Activated CD4-positive, alpha-beta T cell treated with anti-CD3 and anti-CD28 coated beads, Interleukin-2, amount 50 U/mL, for 4 hours (primary cell): ENCODE measurements at places on chromosomes 16 and 17.

- no peak for DNase-seq
Measured at GRCh38 chr16:87406495-87407088, 14.5 kb downstream of the MAP1LC3B start.

DNA sequence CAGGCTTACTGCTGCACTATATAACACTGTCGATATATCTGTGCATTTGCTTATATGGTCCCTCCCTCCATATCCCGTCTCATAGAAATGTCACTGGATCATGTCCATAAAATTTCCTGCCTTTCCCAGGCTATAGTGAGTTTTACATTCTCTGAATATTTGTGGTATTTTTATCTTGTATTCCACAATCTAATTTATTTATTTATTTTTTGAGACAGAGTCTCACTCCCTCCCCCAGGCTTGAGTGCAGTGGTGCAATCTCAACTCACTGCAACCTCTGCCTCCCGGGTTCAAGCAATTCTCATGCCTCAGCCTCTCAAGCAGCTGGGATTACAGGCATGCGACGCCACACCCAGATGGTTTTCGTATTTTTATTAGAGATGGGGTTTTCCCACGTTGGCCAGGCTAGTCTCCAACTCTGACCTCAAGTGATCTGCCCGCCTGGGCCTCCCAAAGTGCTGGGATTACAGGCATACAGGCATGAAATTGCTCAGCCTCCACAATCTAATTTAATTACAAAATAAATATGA lies 12.9 kb downstream of the TRIM37 start:
- DNase-seq, result no peak

DNA sequence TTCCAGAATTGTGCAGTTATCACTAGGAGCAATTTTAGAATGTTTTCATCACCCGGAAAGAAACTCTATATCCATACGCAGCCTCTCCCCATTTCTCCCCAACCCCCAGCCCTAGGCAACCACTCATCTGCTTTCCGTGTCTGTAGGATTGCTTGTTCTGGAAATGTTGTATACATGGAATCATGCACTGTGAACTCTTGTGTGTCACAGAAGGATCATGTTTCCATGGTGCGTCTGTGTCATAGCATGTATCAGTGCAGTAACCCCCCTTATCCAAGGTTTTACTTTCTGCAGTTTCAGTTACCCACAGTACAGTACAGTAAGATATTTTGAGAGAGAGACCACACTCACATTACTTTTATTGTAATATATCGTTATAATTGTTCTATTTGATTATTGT lies 299.4 kb downstream of the CPPED1 start:
- no peak for DNase-seq

GRCh38 chr16:61820398-61820797 lies 215.8 kb downstream of the CDH8 start:
- DNase-seq, result no peak

- DNase-seq, result no peak
Measured at GRCh38 chr16:27636453-27637240, 86.7 kb downstream of the KATNIP start.

- DNase-seq, result no peak
Measured at GRCh38 chr16:23650674-23651416, 9.6 kb downstream of the DCTN5 start.

DNA sequence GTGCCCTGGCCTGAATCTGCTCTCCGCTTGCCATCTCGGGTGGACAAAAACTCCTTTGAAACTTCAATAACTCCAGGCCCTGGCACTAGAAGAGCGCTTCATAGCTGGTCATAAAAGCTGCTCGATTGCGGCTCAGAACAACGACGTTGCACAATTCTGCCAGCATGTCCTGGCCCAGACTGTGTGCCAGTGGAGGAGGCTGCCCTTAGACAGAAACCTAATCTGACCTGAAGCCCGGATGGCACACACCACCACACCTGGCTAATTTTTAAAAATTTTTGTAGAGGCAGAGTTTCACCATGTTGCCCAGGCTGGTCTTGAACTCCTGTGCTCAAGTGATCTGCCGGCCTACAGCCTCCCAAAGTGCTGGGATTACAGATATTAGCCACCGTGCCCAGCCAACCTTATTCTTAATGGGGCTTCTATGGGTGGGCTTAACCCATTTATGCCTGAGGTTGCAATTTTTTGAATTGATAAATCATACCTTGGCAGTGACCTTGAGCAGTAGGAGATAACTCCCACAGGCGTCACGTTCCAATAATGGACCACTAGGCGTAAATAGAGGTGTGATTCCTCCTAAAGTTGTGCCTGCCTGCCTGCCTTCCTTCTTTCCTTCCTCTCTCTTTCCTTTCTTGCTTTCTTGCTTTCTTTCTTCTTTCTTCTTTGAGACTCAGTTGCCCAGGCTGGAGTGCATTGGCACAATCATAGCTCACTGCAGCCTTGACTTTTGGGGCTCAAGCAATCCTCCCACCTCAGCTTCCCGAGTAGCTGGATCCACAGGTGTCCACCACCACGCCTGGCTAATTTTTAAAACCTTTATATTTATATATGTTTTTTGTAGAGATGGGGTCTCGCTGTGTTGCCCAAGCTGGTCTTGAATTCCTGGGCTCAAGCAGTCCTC lies 1.1 kb upstream of the PPL start:
- no peak for DNase-seq
